ENCODE measurements at places on chromosomes 6 and 20. TPM values are rescaled to one million over a fixed set of nuclear protein-coding genes. Genes with fewer than 3 reads are reported as not detected.

DNA sequence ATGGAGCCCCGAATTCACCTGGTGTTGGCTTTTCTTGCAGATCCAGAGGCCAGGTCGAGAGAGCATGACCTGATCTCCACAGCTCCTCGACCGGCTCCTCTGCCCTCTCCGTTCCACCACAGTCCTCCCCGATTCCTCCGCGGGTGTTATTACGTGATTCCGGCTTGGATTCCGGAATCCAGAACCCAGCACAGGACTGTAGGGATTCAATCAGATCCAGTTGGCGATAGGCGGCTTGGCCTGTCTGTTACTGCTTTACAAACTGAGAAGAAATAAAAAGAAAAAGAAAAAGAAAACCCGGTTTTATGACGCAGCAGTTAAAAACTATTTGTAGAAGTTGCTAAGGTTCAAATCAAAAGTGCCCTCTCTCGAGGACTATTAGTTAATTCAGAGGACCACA lies 222.7 kb downstream of the EYA2 start:
- no peak for DNase-seq

DNA sequence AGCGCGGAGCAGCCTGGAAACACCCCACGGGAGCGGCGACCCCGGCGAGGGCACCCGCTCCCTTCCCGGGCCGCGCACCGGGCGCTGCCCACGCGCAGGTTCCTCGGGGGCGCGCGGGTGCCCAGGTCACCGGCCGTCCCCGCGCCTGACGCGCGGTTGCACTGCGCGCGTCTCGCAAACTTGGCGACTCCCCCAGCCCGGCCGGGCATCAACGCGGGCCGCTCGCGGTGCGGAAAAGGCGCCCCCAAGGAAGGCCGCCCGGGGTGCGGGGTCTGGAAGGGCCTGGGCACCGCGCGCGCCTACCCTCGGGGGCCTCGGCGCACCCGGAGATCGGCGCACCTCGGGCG lies 555 bp upstream of the ZBTB46 start:
- no peak for DNase-seq

DNA sequence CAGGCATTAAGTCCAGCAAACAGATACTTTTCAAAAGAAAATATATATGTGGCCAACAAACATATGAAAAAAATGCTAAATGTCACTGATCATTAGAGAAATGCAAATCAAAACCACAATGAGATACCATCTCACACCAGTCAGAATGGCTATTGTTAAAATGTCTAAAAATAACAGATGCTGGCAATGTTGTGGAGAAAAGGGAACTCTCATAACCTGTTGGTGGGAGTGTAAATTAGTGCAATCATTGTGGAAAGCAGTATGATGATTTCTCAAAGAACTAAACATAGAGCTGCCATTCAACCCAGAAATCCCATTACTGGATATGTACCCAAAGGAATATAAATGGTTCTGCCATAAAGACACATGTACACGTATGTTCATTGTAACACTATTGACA lies 20.6 kb downstream of the KCNQ5 start:
- no peak for DNase-seq

- DNase-seq: no peak
Measured at GRCh38 chr20:63547725-63548480, at the start of gene SRMS. SRMS (minus strand) TSS chr20:63547749; CDS start chr20:63547463, 286 bp downstream.

- no peak for DNase-seq
Measured at GRCh38 chr6:118124851-118125250, 217.8 kb downstream of the SLC35F1 start.

- DNase-seq: no peak
Measured at GRCh38 chr6:7617801-7618764, 28.1 kb downstream of the SNRNP48 start.

GRCh38 chr20:63457737-63458136 lies 14.7 kb downstream of the KCNQ2 start:
- DNase-seq: no peak

DNA sequence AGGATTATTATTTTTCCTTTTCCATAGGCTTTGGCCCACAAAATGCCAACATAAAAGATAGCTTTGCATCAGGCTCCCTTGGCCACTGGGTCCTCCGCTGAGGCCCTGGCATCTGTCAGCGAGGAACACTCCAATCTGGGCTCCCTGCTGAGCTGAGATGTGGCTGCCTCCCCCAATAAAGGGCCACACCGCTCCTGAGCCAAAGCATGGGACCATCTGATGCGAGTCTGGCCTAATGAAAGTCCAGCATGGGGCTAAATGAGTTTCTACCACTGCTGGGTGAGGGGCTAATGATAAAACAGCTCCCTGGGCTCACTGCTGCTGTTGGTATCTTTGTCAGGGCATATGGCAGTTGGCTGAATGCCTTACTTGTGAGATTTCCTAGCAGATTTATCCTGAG lies 817.5 kb upstream of the SLC35B3 start:
- DNase-seq: no peak

GRCh38 chr6:18507018-18507415 lies 119.9 kb downstream of the RNF144B start:
- DNase-seq: no peak

GRCh38 chr20:373171-373890 lies 7.2 kb upstream of the TRIB3 start:
- no peak for DNase-seq

DNA sequence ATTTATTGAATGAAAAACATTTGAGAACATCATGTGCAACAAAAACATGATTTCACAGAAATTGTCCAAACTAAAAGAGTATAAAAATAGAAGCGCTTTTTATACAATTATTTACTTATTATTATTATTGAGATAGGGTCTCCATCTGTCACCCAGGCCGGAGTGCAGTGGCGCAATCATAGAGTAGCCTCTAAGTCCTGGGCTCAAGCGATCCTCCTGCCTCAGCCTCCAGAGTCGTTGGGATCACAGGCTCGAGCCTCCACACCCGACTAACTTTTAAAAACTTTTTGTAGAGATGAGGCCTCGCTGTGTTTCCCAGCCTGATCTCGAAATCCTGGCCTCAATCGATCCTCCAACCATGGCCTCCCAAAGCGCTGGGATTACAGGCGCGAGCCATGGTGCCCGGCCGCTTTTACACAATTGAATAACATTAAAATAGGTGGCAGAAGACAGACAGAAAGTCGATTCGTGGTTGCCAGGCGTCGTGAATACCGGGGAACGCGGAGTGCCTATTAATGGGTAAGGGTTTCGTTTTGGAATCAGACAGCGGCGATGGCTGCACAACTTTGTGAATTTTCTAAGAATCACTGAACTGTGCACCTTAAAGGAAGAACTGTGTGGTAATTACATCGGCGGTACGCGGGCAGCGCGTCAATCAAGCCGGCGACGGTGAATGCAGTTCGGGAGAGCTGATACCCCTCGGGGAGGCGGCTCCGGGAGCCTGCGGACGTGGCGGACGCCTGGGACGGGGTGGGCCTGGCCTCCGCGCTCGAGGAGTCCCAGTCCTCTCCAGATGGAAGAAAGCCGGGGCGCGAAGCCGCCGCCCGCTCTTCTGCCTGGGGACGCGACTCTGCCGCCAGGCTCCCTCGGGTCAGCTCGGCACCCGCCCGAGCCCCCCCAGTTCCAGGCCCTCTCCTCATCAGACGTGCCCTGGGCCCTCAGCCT lies 807 bp downstream of the TBC1D20 start:
- DNase-seq: no peak

DNA sequence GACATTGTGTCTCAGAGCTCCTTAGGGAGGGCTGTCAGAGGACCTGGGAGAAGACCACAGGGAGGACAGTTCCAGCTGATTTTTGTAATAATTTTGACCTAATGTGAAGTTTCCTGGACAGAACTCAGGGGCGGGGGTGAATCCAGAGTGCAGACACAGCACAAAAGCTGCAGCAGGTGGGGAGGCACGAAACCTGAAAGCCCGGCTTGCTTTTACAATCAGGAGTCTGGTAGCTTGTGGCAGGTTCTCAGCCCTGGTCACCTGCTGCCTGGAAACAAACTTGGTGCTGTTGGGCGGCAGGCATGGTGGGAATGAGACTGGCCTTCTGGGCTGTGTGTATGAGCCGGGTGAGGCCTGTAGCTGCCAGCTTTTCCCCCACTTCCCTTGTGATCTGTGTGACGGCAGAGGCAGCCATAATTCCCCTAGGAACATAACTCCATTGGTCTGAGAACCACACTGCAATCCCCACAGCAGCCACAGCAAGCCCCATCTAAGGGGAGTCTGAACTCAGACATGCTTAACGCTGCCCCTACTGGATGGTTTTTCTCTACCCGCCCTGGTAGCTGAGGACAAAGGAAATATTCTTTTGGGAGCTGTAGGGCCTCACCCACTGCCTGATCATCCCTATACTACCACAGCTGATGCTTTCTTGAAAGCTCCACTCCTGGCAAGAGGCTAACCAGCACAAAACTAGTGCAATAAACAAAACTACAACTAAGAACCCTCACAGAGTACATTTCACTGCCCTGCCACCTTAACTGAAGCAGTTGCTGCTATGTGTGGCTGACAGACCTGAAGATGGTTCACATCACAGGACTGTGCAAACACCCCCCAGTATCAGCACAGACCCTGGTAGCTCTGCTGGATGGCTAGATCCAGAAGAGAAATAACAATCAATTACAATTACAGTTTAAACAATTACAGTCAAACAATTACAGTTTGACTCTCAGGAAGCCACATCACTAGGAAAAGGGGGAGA lies 1055.1 kb upstream of the GJE1 start:
- DNase-seq: no peak

- DNase-seq: no peak
Measured at GRCh38 chr20:38939686-38940085, 13.5 kb downstream of the FAM83D start.

GRCh38 chr6:125927761-125928160 lies 28.8 kb upstream of the HINT3 start:
- no peak for DNase-seq

DNA sequence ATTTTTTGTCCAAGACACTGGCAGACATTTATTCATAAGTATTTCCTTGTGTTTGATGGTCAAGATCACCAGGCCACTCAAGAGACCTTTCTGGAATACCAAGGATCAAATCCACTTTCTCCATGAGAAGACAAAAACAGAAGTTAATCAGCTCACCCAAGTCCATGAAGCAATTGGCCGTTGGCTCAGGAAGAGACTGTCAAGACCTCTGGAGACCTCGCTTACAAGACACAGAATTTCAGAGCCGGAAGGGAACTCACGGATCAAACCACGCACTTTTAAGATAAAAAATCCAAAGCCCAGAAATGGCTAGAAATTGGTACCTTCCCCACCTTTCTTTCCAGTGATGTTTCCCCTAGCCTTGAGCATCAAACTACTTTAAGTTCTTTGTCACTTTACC lies 3.3 kb downstream of the TRERF1 start:
- no peak for DNase-seq

GRCh38 chr6:52504782-52505136 lies 72.1 kb downstream of the TRAM2 start:
- no peak for DNase-seq

DNA sequence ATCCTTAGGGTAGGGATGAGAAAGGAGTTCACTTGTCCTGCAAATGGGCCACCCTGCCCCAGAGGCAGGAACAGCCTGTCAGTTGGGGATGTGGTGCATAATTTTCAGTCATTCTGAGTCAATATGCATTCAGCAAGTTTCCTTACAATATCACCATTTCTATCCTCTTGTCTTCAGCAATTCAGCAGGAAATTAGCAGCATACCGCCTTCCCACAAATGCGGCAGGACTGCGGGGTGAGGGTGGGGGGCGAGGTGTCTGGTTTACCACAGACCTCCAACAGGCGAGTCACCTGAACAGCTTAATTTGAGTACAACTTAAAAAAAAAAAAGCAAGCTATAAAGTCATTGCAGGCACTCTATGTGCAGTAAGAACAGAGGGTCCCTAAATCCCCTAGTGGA lies 126.8 kb downstream of the MAP3K7 start:
- DNase-seq: no peak

GRCh38 chr6:130560231-130560630 lies 194.4 kb downstream of the TMEM200A start:
- DNase-seq: no peak

- DNase-seq: peak; percentile 18
Measured at GRCh38 chr6:146785001-146785585, 186.3 kb downstream of the ADGB start.

DNA sequence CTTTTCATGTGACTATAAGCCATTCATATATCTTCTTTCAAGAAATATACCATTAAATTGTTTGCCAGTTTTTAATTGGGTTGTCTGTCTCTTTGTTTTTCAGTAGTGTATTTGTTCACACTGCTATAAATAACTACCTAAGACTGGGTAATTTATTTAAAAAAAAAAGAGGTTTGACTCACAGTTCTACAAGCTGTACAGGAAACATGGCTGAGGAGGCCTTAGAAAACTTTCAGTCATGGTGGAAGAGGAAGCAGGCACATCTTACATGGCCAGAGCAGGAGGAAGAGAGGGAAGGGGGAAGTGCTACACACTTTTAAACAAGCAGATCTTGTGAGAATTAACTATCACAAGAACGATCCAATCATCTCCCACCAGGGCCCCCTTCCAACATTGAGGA lies 255.3 kb downstream of the EPM2A start:
- no peak for DNase-seq

DNA sequence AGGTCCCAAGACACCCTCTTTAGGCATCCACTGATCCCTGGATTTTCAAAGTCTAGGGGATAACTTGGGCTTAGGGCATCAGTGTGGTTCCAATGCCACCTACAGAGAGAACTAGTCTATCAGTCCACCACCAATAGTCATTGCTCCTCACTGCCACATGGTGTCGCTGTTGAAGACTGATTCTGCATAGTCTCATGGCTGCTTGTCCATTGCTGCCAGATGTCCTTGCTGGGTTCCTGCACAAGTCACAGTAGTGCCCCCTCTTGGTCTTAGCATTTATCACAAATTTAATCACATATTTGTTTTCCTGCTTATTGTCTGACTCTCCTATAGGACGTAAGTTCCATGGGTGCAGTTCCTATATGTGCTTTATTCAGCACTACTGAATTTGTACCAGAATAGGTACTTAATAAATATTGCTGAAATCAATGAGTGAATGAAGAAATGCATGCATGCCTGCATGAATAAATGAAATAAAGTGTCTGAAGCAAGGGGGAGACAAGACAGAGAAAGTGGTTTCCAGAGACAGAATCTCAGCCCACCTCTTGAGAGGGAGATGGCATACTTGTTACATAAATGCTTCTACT lies 45.9 kb upstream of the RALY start:
- no peak for DNase-seq

- DNase-seq: no peak
Measured at GRCh38 chr6:122778985-122779661, 393 bp upstream of the FABP7 start.

GRCh38 chr6:150628908-150629307 lies 29.2 kb downstream of the PLEKHG1 start:
- no peak for DNase-seq

GRCh38 chr6:135992739-135993138 lies 141.2 kb downstream of the PDE7B start:
- no peak for DNase-seq

The NOTCH4 gene
- 15.6 TPM for polyA plus RNA-seq

The MYL9 gene
- 179 TPM for polyA plus RNA-seq

The DSP gene
- 88.8 TPM for polyA plus RNA-seq

The RBCK1 gene
- 94.4 TPM for polyA plus RNA-seq

The TMX4 gene
- 62.6 TPM for polyA plus RNA-seq

The OR2J2 gene
- polyA plus RNA-seq: not detected

The POM121L2 gene
- polyA plus RNA-seq: not detected

The NECAB3 gene
- polyA plus RNA-seq: 13.3 TPM

The SLC17A9 gene
- 1.7 TPM for polyA plus RNA-seq

The ADISSP gene
- 18.9 TPM for polyA plus RNA-seq

The CHRNA4 gene
- 13.3 TPM for polyA plus RNA-seq

Measured in left kidney (tissue), 8 donors.